SHP77 (cell line): ENCODE measurements at places on chromosomes 5 and 9.

GRCh38 chr5:112583166-112583565, 154.5 kb upstream of the APC start:
- DNase-seq = peak; percentile 87

- DNase-seq = no peak
These were observed 354.0 kb downstream of the TMEM167A start for GRCh38 chr5:82723168-82723567.

DNA sequence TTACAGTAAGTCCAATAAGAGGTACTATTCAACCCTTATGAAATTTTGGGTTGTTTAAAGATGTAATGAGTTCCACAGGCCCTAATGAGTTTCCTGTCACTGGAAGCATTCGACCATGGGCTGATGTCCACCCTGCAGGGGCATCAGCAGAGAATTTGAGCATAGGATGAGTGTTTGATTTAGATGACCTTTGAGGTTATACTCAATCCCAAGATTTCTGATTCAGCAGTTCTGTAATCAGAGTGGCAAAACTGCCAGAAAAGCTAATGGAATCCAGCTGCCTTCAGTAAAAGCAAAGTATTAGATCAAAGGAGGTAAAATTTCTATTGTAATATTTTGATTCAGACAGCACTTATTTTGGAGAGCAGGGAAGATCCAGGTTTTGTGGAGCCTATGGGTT, 68.3 kb downstream of the COX7C start:
- DNase-seq = no peak

- DNase-seq = no peak
These were observed 64.5 kb downstream of the C9orf152 start for GRCh38 chr9:110143485-110143884.

GRCh38 chr5:116492016-116492623, 82.5 kb downstream of the SEMA6A start:
- DNase-seq = no peak

GRCh38 chr9:106700676-106701075, 162.3 kb upstream of the ZNF462 start:
- no peak for DNase-seq
